ENCODE measurements at places on chromosomes 6 and 20.

DNA sequence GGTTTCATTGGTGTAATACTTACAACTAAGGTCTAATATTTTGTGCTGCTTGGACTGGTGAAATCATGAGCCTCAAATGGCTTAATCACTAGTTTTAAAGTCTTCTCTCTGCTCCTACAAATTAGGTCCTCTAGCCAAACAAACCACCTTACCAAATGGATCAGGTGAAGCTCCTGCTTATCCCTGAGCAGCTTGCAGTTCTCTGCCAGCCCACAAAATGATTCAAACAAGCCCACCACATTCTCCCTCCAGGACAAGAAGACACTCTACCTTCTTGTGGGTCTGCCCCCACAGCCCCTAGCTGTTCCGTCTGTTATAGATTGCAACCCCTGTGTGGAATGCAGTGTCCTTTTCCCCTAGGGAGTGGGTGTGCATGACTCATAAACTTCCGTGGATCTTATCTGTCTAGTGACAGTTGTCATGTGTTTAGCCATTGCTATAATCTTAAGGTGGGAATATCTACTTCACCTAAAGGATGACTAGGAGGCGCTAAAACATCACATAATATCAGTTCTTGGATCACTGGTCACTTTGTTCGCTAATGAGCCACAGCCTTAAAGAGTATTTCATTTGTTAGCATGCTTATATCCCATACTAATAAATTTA, 940.5 kb upstream of the MANEA start:
- no peak for DNase-seq

DNA sequence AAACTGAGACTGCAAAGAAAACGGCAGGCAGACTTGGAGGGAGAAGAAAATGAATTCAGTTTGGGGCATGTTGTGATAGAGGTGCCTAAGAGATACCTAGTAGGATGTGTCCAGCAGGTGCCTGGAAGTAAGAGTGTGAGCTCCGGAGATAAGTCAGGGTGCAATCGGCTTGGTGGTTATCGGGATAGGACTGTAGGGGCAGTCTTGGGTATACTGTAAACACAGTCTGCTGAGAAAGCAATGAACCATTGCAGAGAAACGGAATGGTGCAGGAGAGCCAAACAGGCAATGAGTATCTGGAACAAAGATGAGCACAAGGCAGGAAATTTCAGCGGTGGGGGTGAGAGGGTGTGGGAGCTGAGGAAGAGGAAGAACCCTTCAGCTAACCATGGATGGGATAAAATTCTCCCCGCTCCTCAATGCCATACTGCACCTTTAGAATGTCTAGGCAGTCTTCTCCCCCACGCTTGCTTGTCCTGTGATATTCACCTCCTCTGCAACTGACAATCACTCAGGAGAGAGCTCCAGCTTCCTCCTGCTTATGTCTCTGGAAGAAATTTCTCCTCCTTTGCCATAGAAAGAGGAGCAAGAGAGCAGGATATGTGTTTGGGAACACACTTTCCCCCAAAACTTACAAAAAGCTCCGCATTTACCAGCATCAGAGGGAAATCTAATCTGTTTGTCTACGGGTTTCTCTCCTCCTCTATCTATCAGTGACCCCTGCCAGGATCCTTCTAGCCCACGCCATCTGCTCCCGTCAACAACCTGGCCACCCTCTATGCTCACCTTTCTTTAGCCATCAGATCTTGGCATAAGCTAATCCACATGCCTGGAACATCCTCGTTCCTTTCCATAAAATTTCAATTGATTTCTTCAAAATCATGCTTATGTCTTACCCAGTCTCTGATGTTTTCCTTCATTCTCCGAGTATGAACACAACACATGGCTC, 381.7 kb upstream of the JARID2 start:
- DNase-seq = no peak

GRCh38 chr20:47063407-47063806, 168.8 kb downstream of the EYA2 start:
- DNase-seq = no peak

DNA sequence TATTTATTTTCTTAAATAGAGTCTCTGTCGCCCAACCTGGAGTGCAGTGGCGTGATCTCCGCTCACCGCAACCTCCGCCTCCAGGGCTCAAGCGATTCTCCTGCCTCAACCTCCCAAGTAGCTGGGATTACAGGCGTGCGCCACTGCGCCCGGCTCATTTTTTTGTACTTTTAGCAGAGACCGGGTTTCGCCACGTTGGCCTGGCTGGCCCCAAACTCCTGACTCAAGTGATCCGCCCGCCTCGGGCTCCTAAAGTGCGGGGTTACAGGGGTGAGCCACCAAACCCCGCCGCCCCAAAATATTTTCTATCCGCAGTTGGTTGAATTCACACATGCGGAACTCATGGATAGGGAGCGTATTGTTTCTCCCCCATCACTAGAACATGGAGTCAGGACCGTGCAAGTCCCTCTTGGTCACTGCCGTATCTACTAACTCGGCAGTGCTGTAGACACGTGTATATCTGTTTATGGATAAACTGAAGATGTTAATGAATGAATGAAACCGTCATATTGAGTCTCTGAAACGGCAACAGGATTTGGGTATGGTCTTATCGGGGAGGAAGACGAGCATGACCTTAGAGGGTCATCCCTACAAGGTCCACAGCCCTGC, 904 bp downstream of the MKKS start:
- no peak for DNase-seq

GRCh38 chr6:89079511-89080234, 878 bp upstream of the PNRC1 start:
- peak; percentile 67 for DNase-seq

GRCh38 chr6:73901986-73902385, 206.0 kb downstream of the CD109 start:
- no peak for DNase-seq

DNA sequence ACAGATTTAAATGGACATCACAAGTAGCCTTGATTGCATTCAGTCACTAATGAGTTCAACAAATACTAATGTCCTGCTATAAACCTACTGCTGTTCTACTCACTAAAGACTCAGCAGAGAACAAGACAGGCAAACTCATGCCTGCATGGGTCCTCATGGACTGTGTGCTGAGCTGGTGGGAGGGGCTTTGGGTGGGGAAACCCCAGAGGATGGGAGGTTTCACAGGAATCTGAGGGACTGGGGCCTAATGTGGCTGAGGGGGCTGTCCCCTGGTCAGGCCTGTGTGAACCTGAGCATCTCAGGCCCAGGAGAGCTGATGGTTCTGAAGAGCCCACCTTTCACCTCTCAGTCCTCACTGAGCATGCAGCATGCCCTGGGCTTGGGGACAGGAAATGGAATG, 1.4 kb downstream of the CST8 start:
- no peak for DNase-seq

GRCh38 chr6:127277878-127278843, 11.5 kb downstream of the RNF146 start:
- no peak for DNase-seq

DNA sequence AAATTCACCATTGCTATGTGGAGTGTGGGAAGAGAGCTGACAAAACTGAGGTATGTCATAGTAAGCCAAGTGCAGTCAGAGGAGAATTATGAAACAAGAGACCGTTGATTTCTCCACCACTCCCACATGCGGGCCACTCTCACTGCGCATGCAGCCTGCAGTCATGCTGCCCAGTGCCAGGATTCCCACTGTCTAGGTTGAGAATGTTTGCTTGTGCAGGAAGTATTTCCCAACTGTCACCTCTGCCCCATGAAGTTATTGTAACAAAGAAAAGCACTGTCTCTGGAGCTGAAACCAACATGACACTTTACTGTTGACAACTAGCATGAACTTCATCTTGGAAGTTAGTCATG, 18.7 kb upstream of the SFT2D1 start:
- no peak for DNase-seq

DNA sequence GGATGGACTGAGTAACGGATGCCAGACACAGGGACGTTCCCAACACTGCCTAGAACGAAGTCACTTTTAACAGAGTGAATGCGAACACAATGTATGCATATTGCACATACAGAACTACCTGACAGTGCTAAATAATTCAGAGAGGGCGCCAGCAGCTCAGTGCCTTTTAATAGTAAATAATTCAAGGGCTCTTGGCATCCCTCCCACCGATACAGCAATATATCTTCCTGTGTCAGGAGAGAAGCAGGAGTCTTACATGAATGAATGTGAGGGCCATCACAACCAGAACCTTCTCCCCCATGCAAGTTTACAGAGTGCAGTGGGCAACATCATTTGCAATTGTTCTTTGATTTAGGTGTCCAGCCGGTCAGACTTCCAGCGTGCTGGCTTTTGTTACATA, 88.4 kb upstream of the KCNG1 start:
- DNase-seq = no peak

DNA sequence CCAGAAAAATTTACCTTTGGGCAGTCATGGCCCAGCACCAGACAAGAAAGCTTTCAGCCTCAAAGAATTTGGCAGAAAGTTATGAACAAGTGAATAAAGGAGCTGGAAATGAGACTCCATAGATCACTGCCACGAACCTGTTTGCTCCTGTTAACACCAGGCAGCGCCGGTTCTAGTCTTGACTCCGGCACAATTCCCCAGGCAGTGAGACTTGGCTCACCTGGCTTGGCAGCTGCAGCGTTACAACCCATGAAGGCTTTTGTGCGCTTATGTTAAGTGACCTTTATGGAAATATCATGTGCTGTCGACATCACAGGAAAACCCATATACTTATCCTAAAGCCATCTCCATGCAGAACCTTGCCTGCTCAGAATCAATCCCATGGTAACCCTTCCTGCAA, 22.2 kb upstream of the FOXC1 start:
- no peak for DNase-seq

GRCh38 chr20:34771680-34772081, 53.8 kb downstream of the NCOA6 start:
- no peak for DNase-seq

DNA sequence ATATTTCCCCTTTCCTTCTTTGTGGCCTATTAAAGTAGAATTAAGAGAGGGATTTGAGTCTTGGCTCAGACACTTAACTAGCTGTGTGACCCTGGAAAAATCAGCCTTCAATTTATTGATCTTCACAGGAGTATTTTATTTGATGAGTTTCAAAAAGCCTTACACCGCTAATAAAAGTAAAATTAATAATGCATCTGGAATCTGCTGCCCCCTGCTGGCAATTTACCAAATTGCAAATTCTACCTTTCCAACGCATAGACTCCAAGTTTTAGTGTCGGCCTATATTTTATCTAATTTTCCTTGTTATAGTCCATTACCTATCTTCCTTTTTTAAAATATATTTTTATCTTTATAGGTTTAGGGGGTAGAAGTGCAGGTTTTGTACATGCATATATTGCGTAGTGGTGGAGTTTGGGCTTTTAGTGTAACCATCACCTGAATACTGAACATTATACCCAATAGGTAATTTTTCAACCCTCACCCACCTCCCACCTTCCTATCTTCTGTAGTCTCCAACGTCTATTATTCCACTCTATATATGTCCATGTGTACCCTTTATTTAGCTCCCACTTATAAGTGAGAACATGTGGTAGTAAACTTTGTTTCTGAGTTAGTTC, 46.3 kb downstream of the GOPC start:
- peak; percentile 45 for DNase-seq

DNA sequence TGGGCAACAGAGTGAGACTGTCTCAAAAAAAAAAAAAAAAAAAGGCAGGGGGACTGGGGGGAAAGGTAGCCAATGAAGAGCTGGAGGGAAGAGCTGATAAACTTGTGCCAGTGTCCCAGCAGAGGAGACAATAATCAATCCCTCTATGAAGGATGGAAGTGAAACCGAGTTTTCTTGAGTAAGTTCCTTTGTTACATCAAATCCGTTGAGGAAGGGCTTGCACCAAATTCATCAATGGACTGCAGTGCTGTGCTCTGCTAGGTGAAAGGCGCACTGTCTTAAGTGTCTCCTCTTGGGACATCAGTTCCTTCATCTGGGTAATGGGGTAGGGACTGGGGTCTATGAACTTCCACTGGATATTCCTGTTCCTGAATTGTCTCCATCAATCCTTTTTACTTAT, 3.0 kb upstream of the CRIP3 start:
- no peak for DNase-seq

- no peak for DNase-seq
These were observed 16.8 kb upstream of the BNIP5 start for GRCh38 chr6:36353411-36353915.

DNA sequence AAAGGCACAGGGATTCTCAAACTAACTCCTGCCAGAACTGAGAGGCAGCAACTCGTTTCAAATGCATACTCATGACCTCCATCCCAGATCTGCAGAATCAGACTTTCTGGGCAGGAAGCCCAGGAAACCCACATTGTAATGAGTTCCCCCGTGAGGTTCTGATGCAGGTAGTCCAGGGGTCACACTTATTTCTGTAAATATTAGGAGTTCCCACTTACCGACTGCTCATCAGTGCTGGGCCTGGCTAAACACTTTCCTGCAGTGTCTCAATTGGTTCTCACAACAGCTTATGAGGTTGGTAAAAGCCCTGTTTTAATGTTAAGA, 11.6 kb downstream of the DUSP15 start:
- no peak for DNase-seq

- DNase-seq = peak; percentile 94
These were observed 113.5 kb upstream of the BTN3A2 start for GRCh38 chr6:26251354-26252076.

GRCh38 chr6:144931172-144932035, 646.3 kb downstream of the UTRN start:
- peak; percentile 47 for DNase-seq

- peak; percentile 69 for DNase-seq
These were observed 70.0 kb downstream of the SNX5 start for GRCh38 chr20:17898548-17898994.

GRCh38 chr6:6251555-6252280, 68.7 kb downstream of the F13A1 start:
- DNase-seq = no peak

- no peak for DNase-seq
These were observed 182.5 kb downstream of the EDN1 start for GRCh38 chr6:12472601-12473038.

GRCh38 chr6:2078888-2079287, 166.5 kb downstream of the GMDS start:
- DNase-seq = no peak

DNA sequence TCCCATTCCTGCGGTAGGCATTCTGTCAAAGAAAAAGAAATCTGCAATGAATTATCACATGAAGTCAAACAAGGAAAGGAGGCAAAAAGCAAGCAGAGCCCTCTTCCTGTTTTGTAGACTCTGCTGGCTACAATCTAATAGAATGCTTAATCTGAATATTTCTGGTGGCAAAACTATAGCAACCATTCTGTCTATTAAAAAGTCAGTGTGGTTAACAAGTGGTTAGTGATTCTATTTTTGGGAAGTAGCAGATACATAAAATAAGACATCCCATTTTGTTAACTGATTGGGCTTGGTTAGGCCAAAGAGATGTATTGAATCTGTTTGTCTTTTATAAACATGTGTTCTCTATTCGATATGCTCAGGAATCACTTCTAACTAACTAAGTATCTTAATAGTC, 442.3 kb downstream of the CDC5L start:
- DNase-seq = no peak

DNA sequence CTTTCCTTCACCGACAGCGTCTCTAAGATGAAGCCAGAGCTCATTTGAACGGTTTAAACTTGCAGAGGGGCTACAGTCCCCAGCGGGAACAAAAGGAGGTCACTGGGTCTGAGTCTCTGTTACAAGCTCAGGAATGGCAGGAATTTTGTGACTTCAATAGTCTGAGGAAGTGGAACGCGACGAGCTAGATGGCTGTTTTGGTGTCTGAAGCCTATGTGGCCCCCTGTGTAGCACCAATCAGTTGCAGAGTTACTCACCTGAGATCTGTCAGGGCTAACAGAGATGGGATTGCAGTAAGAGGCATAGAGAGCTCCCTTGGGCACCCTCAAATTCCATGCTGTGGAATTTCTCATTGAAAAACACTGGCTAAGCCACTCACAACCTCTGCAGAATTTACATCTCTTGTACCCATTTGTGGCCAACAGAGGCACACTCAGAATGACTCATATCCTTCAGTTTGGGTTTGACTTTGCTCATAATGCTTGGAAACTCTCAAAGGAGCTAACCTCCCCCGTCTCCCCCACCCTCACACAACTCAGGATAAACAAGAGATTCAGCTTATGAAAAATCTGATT, 7.1 kb upstream of the TCP11 start:
- DNase-seq = no peak

Measured in DND-41 (cell line).